Fibroblast of skin of abdomen (primary cell): ENCODE measurements at places on chromosomes 1 and 21.

DNA sequence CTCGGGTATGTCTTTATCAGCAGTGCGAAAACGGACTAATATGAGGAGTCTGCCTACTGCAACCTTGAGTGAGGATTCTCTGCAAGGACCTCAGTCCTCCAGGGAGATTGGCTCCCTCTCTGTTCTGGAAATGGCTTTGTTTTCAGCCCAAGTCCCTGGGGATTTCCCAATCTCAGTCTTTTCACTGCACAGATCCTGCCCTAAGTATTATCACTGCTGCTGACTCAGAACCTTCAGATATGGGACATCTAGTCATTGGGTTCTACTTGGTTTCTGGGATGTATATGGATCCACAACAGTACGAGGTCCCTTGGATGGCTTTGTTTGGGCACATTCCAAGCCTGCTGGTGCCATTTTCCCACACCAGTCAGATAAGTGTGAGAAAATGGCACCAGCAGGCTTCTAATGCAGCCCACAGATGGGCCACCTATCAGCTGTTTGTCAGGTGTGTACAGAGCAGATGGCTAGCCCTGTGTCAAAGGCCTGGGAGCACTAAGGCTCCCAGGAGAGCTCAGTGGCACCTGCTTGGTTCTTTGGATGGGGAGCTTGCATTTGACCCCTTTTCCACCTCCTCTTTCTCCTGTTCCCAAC is 27.4 kb downstream of the ELF3 start:
- no peak for DNase-seq

DNA sequence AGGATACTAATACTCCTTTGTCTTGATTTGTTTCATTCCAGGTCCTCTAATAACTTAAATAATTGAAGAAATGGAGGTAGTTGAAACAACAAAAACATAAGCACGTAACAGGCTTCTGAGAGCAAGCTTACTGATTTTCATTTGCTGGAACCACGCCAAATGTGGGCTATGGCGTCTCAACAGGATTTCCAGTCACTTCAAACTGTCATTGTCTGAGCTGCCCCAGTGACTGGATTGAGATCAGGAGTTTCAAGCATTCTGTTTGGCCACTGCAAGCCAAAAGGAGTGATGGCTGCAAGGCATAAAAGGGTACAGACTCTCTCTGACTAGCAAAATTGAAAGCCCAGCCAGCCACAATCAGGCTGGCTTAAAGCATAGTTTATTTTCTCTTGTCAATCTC is 289.9 kb downstream of the DPYD start:
- DNase-seq: no peak

DNA sequence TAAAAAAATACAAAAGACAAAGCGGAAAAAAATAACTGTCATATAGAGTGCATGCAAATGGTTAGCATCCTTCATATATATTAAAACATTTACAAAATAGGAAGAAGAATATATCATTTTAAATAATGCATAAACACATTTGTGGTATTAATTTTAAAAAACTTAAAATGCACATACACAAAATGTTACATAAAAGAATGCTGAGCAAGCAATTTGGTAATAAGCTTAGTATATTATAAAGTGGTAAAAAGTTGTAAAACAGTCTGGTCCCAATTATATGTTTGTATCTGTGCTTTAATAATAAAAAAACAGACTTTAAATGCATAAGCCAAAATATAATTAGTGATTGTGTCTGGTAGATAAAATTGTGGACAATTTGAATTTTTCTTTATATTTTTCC is 394.6 kb downstream of the USH2A start:
- no peak for DNase-seq

DNA sequence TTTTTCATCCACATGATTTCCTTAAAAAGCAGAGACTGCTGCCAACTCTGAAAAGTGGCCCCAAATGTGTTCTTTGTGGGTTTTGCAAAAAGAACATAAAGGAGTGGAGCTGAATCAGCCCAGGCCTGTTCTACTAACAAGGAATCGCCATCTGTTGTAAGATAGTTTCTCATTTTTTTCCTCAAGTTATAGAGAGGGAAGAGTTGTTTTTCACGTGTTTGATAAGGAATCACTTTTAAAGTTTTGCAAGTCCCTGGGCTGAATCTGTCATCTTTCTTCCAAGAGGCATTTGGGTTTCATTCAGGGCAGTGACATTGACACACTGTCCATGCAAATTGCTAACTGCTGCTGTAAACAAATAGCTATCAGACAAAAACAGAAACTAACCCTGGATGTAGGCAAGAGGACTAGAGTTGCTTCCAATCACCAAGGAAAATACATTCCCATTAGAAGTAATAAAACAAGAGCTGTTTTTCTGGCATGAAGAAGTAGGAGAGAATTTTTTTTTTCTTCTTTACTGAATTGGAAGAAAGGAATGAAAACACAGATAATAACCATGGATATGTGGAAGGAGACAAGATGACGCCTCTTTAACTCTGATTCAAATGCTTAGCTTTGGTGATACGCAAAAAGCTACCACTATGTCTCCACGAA is 58.8 kb upstream of the TBX15 start:
- peak; percentile 78 for DNase-seq

- no peak for DNase-seq
Observed at GRCh38 chr1:172088256-172088655, 247.0 kb downstream of the DNM3 start.

DNA sequence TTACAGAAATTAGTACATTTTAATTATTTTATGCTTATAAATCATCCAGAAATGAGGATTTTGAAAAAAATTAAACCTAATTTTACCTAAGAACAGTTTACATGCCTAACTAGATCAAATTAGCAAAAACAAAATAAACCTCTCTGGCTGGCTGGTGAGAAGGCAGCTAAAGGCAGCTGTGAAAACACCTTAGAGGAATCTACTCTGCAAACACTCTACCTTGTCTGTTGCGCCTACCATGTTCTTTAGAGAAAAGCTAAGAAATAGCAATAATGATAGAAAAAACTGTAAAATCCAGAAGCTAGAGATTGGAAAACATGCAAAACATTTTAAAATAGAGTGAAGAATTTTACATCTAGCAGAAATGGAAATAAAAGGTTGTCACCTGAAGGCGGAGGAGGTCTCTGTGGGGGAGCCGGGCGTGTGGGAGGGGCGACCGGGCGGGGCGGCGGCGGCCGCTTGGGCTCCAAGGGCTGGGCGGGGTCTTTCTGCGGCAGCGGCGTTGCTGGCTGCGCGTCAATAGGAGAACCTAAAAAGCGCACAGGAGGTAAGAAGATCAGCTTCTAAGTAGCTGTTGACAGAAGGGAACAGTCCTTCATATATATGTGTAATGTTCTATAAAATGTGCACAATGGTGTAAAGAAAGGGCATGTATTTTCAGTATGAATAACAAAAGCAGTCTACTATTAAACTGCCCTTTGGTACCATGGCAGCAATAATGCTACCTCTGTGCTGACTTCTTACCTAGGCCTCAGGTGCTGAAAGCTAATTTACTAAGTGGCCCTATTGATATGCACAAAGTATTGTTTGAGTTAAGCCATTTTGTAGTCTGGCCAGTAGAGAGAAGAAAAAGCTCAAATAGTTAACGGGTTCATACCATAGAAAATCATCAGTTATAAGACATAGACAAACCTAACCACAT is 33.3 kb upstream of the CFAP298 start:
- no peak for DNase-seq

- no peak for DNase-seq
Observed at GRCh38 chr1:220757441-220757840, 9.3 kb downstream of the MTARC2 start.
